ENCODE measurements at places on chromosomes 16 and 17. TPM values are rescaled to one million over a fixed set of nuclear protein-coding genes. Genes with fewer than 3 reads are reported as not detected.

DNA sequence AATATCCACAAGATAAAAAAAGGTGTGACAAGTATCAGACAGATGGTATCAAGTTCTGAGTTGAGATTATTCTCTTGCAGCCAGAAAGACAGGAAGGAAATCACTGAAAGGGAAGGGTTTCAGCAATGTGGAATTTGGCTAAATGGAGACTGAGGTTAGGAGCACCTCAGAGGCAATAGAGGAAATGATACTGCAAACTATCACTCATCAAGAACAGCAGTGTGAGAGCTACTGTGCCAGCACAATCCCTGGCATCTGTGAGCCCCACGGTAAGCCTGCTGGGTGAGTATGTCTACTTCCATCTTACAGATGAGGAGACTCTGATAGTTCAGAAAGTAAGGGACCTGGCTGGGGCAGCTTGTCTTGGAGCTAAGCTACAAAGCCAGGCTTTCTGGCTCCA is 162.0 kb downstream of the SALL1 start:
- no peak for DNase-seq

GRCh38 chr17:4881761-4882555 is 17.4 kb upstream of the C17orf107 start:
- DNase-seq: peak; percentile 75

DNA sequence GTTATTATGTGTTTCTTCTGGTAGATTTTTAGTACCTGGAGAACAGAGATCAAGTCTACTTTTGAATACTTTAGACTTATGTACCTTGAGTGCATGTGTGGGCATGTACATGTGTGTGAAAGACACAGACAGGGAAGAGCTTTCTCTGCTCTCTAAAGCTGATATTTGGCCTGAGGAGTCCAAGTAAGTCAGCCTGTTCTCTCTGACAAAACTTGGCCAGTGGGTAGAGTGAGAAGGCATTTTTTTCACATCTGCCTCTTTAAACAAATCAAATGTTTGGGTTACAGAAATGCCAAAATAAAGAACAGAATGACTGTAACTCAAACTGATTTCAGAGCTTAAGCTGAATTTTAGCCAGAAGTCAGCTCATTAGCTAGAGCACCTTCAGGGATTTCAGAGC is 309.7 kb upstream of the DYNLRB2 start:
- no peak for DNase-seq

DNA sequence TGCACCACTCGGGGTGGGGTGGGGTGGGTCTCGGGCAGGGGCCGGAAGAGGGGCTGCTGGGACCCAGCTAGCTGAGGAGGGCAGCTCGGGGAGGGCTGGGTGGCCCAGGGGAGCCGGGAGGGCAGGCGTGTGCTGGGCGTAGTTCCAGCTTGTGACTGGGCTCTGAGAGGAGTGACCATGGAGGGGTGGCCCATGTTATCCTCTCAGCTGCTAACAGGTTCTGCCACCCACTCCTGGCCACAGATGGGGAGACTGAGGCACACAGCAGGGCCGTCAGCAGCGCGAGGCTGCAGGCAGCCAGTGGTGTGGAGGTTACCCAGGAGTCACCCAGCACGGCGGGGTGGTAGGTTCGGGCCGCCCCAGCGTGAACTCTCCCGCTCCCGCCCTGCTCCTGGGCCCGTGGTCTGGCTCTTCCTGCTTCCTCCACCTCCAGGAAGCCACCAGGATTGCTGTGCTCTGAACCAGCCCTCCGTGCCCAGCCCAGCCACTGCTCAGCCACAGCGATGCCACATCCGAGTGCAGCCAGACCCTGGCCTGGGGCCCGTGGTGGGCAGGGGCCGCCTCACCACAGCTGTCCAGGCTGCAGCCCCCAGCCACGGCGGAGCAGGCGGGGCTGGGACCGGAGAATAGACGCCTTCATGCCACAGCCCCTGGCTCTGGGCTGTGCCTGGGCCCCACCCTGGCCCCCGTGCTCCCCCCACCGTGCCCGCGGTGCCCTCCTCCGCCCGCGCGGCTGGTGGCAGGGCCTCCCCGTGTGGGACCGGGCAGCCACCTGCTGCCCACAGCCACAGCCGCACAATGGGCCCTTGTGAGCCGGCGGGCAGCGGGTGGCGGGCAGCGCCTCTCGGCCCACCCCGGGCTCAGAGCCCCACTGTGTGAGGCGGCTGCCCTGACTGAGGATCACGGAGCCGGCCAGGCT is 26.3 kb upstream of the SSTR5 start:
- no peak for DNase-seq

DNA sequence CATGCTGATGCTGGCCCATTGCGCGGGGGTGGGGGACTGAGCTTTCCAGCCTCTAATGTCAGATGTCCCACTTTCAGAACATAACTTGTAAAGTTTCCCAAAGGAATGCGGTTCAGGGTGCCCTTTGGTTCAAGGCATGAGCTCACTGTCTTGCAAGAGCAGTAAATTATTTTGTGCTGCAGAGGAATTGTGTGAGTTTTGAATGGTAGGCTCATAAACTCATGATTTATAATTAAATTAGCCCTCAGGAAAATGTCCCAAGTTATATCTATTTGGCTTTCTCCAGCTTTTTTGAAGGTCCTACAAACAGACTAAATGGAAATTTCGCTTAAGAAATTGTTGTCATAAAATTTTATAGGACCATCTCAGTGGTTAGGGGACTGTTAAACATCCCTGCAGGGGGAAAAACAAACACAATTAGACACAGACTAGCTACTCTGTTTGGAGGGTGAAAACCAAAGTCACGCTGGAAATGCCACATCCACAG is 321.8 kb downstream of the HS3ST3B1 start:
- no peak for DNase-seq

OSBPL7 gene
- total RNA-seq: 43.8 TPM

SOCS1 gene
- 133 TPM for total RNA-seq

AIPL1 gene
- total RNA-seq: not detected

GRCh38 chr16:15803618-15804017 is 53.2 kb downstream of the MYH11 start:
- no peak for DNase-seq

DNA sequence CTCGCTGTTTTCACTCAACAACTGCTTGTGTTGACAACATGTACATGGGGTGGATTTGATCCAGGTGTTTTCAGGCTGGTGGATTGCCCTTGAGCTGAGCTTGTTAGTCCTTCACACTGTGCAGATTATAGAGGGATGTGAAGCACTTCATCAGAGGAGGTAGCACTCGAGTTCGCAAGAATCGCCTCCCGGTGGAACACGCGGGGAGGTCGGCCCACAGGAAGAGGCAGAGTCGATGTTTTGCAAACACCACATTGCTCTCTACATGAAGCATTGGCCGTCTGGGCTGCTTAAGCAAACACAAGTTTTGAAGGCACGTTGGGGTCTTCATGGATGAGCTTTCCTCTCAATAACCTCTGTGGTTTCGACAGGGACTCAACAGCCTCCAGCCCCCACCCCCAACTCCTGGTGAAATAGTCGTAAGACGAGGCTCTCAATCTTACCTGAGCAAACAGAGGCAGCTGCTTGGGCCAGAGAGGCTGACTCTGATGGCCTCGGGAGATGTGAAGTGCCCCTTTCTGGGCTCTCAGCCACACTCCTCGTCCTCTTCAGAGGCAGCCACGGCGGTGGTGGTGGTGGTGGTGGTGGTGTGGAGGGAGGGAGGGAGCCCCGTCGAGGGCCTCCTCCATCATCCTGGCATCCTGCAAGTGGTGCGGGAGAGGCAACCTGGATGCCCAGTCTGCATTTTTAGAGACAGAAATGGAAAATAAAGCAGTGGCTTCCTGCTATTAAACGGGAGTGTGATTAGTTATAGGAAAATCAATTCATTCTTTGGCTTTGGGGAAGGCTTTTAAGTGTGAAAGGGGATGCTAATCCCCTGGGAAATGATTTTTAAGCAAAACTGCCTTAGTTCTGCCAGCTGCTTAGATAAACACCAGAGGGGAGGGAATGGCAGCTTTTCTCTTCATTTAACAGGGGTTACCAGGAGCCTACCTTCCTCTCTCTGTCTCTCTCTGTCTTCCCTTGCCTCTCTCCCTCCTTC is 552.5 kb upstream of the EEF2KMT start:
- no peak for DNase-seq

DNA sequence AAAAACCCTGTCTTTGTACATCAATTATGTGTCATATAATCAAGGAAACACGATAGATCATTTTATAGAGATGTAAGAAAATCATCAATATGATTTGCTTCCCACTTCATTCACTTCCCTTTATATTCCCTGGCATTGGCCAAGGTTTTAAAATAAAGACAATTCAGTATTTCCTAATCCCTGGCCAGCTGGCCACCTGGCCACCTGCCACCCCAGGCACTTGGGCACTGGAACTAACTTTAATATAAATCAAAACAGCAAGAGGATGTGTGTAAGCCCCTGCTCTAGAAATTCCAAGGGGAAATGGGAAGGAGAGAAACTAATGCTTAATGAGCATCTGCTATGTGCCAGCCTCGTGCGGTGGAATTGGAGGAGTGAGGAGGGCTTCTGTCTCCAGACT is 58.6 kb upstream of the TOB1 start:
- DNase-seq: no peak

- no peak for DNase-seq
These were observed 87.4 kb downstream of the RAP1GAP2 start for GRCh38 chr17:2883544-2884213.
